ENCODE measurements at places on chromosomes 3 and 15. TPM values are rescaled to one million over a fixed set of nuclear protein-coding genes. Genes with fewer than 3 reads are reported as not detected.

Gene FANCD2OS
- not detected for total RNA-seq

Gene ZWILCH
- total RNA-seq = 4.5 TPM

Gene CADM2
- total RNA-seq = 0.08 TPM

Gene ARPP21
- not detected for total RNA-seq

Gene LTK
- total RNA-seq = 0.38 TPM

Gene ATP10A
- 0.88 TPM for total RNA-seq

Gene IL20RB
- 95.1 TPM for total RNA-seq

Gene ANXA2
- 2,438 TPM for total RNA-seq

Gene GUCA1C
- not detected for total RNA-seq

Gene CD276
- total RNA-seq = 21.9 TPM

Gene CNTN4
- 8.5 TPM for total RNA-seq

Gene AQP9
- total RNA-seq = not detected

Gene ASB14
- total RNA-seq = not detected

Gene CHST13
- total RNA-seq = 0.95 TPM

Gene MINAR1
- total RNA-seq = 0.26 TPM

Gene EDEM1
- 38.0 TPM for total RNA-seq

Gene ACAD11
- 20.4 TPM for total RNA-seq

Gene WDR73
- total RNA-seq = 27.5 TPM

Gene NEO1
- total RNA-seq = 15.5 TPM

Gene CPB1
- total RNA-seq = not detected

Gene NMB
- total RNA-seq = 2.3 TPM

Gene GCSAM
- total RNA-seq = 0.57 TPM

Gene LIPH
- total RNA-seq = 5.7 TPM

Gene C2CD4A
- 0.18 TPM for total RNA-seq

Gene GXYLT2
- 2.0 TPM for total RNA-seq

Gene UPK1B
- 4.0 TPM for total RNA-seq

Gene DCP1A
- 13.3 TPM for total RNA-seq

Data from esophagus squamous epithelium (tissue), 5 donors.